Body of pancreas (tissue), 4 donors: ENCODE measurements at places on chromosomes 6 and 20.
A peak's percentile ranks its signal among the peaks of the same experiment; 100 is the strongest.

- H3K36me3 ChIP-seq = no peaks in the 10 kb centered on the region
- DNase-seq = peak; percentile 94
- peaks cover 42% of the 10 kb centered on the region for H3K4me1 ChIP-seq
- peak overlapping the region; percentile 100 for H3K27ac ChIP-seq
Observed at GRCh38 chr20:2101865-2102584, 398 bp downstream of the STK35 start.

DNA sequence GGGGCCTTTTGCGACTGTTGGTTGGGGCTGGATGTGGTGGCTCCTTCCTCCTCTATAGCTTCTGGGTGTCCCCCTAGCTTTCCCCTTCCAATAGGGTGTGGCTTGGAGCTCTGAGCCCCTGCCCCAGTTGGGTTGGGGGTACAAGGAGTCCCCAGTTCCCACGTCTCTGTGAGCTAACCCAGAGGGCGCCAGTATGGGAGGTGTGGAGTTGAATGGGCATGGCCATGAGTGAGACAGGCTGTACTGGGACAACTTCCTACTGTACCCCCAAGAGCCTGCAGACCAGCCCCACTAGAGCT lies 1.2 kb downstream of the C20orf204 start:
- H3K36me3 ChIP-seq = no peaks in the 10 kb centered on the region
- H3K4me1 ChIP-seq = peaks cover 31% of the 10 kb centered on the region
- H3K4me3 ChIP-seq = no peak overlapping the region
- no peaks in the 10 kb centered on the region for H3K27me3 ChIP-seq
- no peak for DNase-seq

DNA sequence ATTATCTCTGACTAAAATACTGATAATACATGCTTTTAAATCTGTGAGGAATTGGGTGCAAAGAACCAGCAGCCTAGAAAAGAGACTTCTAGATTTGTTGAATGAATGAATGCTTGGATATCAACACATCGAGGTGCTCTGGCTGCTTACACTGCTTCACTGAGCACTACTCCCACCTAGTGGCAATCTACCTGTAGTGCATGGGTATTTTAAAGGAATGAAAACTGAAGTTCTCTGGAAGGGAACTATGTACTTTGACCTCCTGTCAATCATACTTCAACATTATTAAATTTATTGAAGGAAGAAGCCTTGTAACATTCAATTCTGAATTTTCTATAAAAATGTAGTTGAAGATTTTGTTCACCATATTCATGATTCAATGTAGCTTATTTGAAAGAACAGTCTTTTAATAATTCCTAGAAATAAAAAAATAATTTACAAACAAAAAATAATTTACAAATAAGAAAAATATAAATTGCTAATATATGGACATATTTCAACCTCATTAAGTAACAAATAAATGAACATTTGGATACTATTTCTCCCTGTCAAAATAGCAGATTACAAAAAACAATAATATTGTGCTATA lies 111.2 kb upstream of the MMS22L start:
- H3K36me3 ChIP-seq = no peaks in the 10 kb centered on the region
- no peak overlapping the region for H3K27ac ChIP-seq
- no peaks in the 10 kb centered on the region for H3K27me3 ChIP-seq
- H3K4me3 ChIP-seq = no peak overlapping the region
- no peaks in the 10 kb centered on the region for H3K4me1 ChIP-seq
- peak; percentile 42 for DNase-seq

DNA sequence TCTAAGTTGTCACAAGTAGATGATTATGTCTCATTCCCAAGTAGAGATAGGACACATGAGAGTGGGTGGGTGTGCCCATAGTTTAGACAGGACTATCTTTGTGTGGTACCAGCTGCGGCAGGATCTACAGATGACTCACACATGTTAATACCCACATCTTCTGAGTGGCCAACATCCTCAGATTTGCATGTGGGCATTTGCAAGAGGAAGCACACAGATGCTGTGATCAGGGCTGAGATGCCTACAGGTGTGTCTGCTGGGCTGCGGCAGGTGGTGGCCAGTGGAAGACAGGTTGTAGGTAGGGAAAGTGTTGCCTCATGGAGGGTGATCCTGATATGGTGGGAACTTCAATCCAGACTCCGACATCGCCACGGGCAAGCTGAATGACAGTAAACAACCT lies 50.8 kb downstream of the UTRN start:
- peaks cover 77% of the 10 kb centered on the region for H3K4me1 ChIP-seq
- H3K4me3 ChIP-seq = no peak overlapping the region
- H3K36me3 ChIP-seq = no peaks in the 10 kb centered on the region
- peak; percentile 22 for DNase-seq

DNA sequence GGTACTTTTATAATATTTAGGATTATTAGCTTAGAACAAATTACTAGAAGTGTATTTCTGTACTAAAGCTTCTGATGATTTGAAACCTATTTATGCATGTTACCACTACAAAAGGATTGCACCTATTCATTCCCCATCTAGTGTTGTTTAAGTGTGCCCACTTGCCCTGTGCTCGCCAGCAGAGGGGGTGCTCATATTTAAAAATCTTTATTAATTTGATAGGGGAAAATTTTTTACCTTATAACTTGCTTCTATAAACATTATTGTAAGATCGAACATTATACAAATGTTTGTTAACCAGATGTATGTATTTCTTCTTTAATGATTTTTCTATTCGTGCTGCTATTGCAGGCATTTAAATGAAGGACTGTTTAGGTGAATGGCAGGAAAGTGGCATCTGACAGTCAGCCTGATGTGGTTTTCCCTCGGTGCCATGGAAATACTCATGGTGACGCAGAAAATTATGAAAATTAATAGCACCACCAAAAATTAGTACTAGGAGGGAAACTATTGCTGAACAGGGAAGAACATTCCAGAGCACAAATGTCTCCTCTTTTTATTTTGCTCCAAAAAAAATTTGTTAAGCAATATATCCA lies 44.1 kb upstream of the FNDC1 start:
- no peak for DNase-seq
- H3K36me3 ChIP-seq = no peaks in the 10 kb centered on the region
- no peak overlapping the region for H3K4me3 ChIP-seq
- no peaks in the 10 kb centered on the region for H3K27me3 ChIP-seq
- peaks cover 5% of the 10 kb centered on the region for H3K4me1 ChIP-seq

GRCh38 chr20:1087311-1087905 lies 31.0 kb upstream of the PSMF1 start:
- no peak overlapping the region for H3K27ac ChIP-seq
- no peaks in the 10 kb centered on the region for H3K4me1 ChIP-seq
- no peak for DNase-seq
- H3K36me3 ChIP-seq = no peaks in the 10 kb centered on the region
- H3K4me3 ChIP-seq = no peak overlapping the region
- no peaks in the 10 kb centered on the region for H3K27me3 ChIP-seq

DNA sequence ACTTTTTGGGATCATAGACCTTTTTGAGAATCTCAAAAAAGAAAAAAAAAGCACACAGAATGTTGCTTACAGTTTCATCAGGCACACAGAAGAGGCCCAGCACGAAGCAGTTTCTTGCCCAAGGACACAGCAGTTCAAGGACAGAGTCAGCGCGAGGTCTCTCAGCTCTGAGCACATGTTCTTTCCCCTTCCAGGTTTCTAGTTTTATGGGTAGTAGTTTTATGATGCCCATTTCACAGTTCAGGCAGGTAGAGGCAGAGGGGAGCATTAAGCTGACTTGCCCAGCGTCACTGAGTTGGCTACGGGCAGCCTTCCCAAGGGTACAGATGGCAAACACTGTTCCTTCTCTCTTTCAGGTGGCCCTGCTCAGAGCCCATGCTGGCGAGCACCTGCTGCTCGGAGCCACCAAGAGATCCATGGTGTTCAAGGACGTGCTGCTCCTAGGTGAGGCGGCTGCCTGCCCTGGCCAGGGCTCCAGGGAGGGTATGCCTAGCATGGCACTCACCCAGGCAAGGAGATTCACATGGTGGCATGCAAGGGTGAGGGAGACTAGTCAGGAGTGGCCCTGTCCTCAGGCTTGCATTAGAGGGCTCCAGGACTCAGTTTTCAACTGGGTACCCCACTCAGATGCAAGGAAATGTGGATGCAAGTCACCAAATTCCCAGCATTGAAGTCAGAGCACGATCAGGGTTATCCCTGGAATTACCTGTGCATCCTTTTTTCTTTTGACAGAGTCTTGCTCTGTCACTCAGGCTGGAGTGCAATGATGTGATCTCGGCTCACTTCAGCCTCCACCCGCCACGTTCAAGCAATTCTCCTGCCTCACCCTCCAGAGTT lies 57.4 kb upstream of the TTPAL start:
- H3K36me3 ChIP-seq = peaks cover 15% of the 10 kb centered on the region
- DNase-seq = no peak
- H3K4me3 ChIP-seq = no peak overlapping the region
- H3K27ac ChIP-seq = no peak overlapping the region
- H3K4me1 ChIP-seq = peaks cover 15% of the 10 kb centered on the region

GRCh38 chr6:126118936-126119335 lies 132.6 kb downstream of the TRMT11 start:
- no peaks in the 10 kb centered on the region for H3K27me3 ChIP-seq
- DNase-seq = no peak
- no peak overlapping the region for H3K27ac ChIP-seq
- no peak overlapping the region for H3K4me3 ChIP-seq
- H3K36me3 ChIP-seq = no peaks in the 10 kb centered on the region
- no peaks in the 10 kb centered on the region for H3K4me1 ChIP-seq

GRCh38 chr6:106178900-106179299 lies 92.8 kb downstream of the PRDM1 start:
- H3K27me3 ChIP-seq = no peaks in the 10 kb centered on the region
- H3K4me3 ChIP-seq = no peak overlapping the region
- H3K36me3 ChIP-seq = no peaks in the 10 kb centered on the region
- no peaks in the 10 kb centered on the region for H3K4me1 ChIP-seq

DNA sequence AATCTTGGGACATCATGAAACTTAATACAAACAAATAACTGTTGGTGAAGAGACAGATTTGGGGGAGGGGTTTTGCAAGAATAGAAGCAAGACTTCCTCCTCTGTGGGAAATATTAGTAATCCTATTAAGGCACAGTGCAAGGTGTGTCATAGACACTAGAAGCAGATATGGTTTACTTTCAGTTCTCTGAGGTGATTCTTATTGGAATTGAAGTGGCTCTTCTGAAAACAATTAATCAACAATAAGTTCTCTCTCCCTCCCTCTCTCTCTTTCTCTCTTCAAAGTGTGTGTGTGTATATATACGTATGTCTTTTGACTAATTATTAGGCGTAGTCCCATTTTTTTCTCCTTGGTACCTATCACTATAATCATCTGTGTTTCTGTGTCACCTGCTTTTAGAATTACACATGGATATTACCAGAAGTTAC lies 99.8 kb downstream of the HIVEP2 start:
- H3K36me3 ChIP-seq = no peaks in the 10 kb centered on the region
- DNase-seq = no peak
- no peak overlapping the region for H3K4me3 ChIP-seq
- H3K27ac ChIP-seq = peak overlapping the region; percentile 28

DNA sequence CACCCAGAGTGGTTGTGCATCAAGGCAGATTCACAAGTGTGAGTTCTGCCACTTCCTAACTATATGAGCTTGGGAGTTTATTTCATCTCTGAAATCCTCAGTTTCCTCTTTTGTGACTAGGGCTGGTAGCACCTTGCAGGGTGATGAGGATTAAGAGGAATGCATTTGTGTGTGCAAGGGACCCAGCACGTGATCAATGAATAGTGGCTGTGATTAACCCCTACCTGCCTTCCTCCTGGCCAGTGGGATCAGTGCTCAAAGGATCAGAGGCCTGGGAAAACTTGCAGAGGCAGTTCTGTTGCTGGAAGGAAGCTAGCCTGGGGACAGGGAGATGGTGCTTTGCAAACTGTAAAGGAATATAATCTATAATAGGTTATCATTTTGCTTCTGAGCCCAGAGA lies 7.3 kb downstream of the SDC4 start:
- no peaks in the 10 kb centered on the region for H3K36me3 ChIP-seq
- peak overlapping the region; percentile 99 for H3K27ac ChIP-seq
- H3K4me1 ChIP-seq = peaks cover 99% of the 10 kb centered on the region
- H3K27me3 ChIP-seq = no peaks in the 10 kb centered on the region

DNA sequence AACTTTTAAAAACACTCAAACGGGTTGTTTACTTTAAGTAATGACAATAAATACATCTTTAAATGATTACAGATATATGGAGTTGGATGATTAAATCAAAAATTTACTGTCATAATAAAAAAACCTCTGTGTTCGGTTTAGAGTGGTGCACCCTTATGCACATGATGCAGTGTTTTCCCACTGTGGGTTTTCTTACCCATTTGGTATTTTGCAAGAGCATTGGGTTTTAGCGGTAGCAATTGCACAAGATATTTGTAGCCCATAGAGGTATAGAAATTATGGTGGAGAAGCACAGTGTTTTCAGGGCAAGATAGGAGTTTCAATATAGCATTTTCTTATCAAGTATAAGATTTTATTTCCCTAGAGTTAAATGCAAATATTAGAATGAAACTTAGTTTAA lies 410.8 kb upstream of the PLCB4 start:
- no peaks in the 10 kb centered on the region for H3K27me3 ChIP-seq
- DNase-seq = no peak
- H3K4me1 ChIP-seq = no peaks in the 10 kb centered on the region

GRCh38 chr6:2715737-2716136 lies 35.0 kb downstream of the MYLK4 start:
- no peaks in the 10 kb centered on the region for H3K36me3 ChIP-seq
- H3K27ac ChIP-seq = no peak overlapping the region
- no peak overlapping the region for H3K4me3 ChIP-seq
- no peaks in the 10 kb centered on the region for H3K27me3 ChIP-seq
- no peak for DNase-seq

GRCh38 chr6:164164876-164165275 lies 750.4 kb downstream of the QKI start:
- no peaks in the 10 kb centered on the region for H3K27me3 ChIP-seq
- no peaks in the 10 kb centered on the region for H3K36me3 ChIP-seq
- no peak overlapping the region for H3K4me3 ChIP-seq
- H3K4me1 ChIP-seq = no peaks in the 10 kb centered on the region
- no peak overlapping the region for H3K27ac ChIP-seq

DNA sequence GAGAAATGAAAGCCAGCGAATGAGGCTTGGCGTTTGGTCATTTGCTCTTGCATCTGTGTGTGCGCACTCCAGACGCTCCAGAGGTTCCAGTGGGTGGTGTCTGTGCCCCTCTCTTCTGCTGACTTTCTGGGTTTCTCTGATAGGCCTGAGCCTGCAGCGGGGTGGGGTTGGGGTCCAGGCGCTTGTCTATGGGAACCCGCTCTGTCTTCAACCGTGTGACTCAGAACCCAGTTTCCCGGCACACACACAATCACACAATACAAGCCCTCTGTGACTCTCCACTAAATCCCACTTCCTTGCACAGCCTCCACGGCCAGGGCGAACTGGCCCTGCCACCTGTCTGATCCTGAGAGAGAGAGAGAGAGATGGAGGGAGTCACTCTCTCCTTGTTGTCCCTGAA lies 24.6 kb downstream of the RBM38 start:
- no peaks in the 10 kb centered on the region for H3K4me1 ChIP-seq
- H3K4me3 ChIP-seq = no peak overlapping the region
- H3K36me3 ChIP-seq = no peaks in the 10 kb centered on the region
- DNase-seq = no peak
- H3K27me3 ChIP-seq = no peaks in the 10 kb centered on the region

DNA sequence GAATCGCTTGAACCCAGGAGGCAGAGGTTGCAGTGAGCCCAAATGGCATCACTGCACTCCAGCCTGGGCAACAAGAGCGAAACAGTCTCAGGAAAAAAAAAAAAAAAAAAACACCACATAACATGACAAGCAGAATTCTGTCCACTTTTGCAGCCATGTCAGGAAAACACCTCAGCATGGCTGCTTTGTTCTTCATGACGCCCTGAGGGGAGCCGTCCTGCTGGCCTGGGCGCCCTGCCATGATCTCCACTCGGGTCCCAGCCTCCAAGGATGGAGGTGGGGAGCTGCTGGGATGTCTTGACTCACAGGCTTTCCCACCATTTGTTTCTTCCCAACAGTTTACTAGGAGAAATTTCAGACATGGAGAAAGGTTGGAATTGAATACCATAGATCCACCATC lies 42.2 kb downstream of the SNX9 start:
- no peak overlapping the region for H3K27ac ChIP-seq
- DNase-seq = no peak
- H3K36me3 ChIP-seq = peaks cover 2% of the 10 kb centered on the region
- H3K4me1 ChIP-seq = peaks cover 25% of the 10 kb centered on the region
